ENCODE measurements at places on chromosomes 5 and 9.

DNA sequence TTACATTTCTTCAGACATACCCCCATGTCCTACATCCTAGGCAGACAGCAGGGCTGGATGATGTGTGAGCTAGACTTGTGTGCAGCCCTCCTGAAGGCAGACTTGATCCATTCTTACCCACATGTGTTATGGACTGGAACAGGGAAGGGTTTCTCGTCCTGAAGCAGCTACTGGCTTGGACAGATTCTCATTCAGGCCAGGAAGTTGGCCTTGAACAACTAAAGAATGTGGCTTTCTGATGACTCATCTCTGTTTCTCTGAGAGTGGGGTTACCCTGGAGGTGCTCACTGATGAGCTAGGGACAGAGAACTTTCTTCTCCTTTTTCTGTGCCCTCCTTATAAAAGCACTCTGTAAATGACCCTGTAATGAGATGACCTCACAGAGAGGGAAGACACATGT is 246.5 kb downstream of the PCSK5 start:
- no peak for DNase-seq

GRCh38 chr9:100394816-100395215 is 32.1 kb upstream of the MSANTD3 start:
- no peak for DNase-seq

DNA sequence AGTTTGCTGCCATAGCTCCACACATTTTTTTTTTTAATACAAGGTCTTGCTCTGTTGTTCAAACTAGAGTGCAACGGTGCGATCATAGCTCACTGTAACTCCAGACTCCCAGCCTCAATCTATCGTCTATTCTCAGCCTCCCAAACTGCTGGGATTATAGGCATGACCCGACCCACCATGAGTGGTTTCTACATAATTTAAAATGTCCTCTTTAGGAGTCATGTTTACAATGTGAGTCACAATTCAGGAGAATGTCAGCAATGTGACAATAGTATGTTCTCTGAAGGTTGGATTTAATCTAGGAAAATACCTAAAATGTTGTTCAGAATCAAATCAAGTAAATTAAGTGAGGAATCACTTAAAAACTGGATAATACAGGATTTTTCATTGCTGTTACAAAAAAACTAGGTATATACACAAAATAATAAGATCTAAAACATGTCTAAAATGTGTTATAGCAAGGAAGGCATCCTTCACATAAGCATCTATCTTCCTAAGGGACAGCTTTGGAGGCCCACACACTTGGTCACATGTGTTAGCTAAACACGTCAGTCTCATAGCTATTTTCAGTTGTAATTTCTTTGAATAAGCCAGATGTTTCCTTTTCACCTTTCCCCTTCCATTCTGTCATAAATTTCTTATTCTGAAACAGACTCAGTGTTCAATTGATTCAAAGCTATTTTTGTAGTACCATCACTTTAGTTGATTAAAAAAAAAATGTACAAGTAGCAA is 30.0 kb upstream of the ELAVL2 start:
- DNase-seq, result no peak

GRCh38 chr9:27338527-27338903 is 41.6 kb upstream of the EQTN start:
- DNase-seq, result no peak

Data from neural crest cell (in vitro differentiated cells).